Activated CD4-positive, alpha-beta T cell treated with anti-CD3 and anti-CD28 coated beads, Interleukin-2, amount 50 U/mL, for 1 hour (primary cell): ENCODE measurements at places on chromosomes 2 and 18.

- DNase-seq: peak; percentile 22
These were observed 12.4 kb downstream of the IL1F10 start for GRCh38 chr2:113080134-113080533.

DNA sequence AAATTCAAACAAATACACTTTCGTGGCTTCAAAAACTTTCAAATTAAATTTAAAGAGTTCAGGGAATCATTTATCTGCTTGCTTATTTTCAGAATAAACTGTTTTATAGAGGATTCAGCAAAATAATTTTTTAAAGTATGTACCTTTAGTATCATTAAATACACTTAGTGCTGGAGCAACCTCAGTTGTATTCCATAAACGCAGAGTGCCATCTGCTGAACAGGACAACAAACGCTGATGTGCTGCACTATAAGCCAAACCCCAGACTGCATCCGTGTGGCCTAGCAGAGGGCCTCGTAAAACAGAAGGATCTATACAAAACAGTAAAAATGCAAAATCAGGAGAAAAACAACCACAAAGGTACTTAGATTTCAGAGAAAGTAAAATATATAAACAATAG is 108.6 kb downstream of the STRN start:
- no peak for DNase-seq

DNA sequence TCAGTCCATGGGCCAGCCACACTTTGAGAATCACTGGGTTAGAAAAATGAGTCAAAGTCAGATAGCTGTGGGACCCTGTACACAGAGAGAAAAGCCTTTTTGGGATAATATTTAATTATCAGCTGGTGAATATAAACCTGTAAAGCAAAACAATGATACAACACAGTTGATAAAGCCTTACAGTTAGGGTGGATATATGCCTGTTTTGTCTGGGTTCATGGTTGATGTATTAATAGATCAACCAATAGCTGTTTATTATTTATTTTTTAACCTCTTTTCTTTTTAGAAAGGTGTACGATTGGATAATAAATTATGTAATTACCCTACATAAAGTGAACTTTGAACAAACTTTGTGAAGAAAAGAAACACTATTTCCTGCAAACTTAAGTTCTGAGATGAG is 145.6 kb downstream of the TDRD15 start:
- DNase-seq: no peak

- DNase-seq: peak; percentile 71
These were observed 3.3 kb upstream of the GPBAR1 start for GRCh38 chr2:218257390-218257981.

DNA sequence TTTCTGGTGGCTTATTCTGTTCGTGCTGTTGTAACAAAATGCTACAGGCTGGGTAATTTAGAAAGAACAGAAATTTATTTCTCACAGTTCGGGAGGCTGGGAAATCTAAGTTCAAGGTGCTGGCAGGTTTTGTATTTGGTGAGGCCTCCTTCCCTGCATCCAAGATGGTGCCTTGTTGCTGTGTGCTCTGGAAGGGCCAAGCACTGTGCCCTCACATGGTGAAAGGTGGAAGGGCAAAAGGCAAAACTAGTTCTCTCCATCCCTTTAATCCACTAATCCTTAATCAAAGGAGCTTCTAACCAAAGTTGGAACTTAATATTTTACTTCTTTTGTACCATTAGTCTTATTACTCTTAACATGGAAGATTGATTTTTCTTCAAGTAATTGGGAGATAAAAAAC is 7.4 kb downstream of the MRPL19 start:
- DNase-seq: no peak

GRCh38 chr2:37109523-37109922 is 25.2 kb downstream of the GPATCH11 start:
- DNase-seq: no peak

- DNase-seq: no peak
These were observed 81.3 kb downstream of the DGKD start for GRCh38 chr2:233435436-233436190.

DNA sequence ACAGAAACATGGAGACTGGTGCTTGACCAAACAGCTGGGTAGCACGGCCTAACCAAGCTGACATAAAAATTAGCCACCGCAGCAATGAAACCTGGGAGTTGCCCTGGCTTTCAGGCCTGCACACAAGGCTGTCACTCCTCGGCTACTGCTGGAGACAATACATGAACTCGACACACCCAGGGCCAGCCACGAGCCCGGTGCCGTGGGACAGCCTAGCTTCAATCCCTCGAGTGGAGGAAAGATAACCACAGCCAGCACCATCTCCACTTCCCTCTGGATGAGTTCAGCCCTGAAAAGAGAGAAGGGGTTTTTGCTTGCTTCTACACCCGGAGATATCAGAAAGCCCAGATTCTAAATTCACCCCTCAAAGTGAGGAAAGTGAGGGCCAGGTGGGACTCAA is 78.0 kb downstream of the BCL2L11 start:
- no peak for DNase-seq

- DNase-seq: no peak
These were observed 249.4 kb upstream of the LINC00305 start for GRCh38 chr18:64398320-64398719.

- DNase-seq: no peak
These were observed 15.5 kb upstream of the IHH start for GRCh38 chr2:219076253-219076652.

GRCh38 chr18:39448942-39449341 is 1883.3 kb upstream of the CELF4 start:
- DNase-seq: no peak
